ENCODE measurements at places on chromosomes 11 and 22.

- DNase-seq = no peak
Measured at GRCh38 chr22:26448334-26448733, 19.3 kb downstream of the ASPHD2 start.

DNA sequence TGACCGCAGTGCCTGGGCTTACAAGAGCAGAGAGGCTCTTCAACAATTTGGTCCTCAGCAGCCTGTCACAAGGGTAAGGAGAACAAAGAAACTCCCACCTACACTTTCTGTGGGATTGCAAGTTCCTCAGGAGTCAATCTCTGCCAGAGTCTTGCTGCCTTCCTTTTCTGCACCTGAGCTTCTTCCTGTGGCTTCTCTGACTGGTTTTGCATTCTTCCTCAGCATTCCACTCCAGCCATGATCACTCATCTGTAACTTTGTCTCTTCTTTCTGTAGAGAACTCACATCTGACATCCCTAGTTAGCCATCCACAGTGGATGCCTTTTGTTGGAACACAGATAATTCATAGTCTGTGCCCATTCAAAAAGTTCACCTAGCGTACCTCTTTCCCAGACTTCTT is 14.2 kb upstream of the OR6A2 start:
- no peak for DNase-seq

DNA sequence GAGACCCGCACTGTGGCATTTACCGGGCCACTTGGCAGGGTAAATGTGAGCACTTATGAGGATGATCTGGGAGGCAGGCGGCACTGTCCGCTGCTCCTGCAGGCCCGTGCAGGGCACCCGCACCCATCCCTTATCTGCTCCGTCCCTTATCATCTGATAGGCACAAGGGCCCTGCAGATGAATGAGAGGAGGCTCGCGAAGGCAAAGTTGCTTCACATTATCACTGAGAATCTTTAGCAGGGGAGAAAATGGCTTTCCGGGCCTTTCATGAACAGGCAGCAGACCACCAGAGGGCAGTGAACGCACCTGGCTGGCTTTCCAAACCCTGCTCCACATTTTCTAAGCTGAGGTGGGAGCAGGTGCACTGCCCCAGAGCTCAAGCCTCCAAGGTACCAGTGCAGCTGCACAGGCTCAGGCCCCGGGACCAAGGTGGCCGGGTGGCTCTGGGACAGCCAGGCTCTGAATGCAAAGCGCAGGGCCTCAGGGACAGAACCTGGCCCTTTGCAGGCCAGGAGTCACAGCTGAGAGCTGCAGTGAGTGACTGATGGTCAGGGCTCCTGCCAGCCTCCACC is 165.6 kb downstream of the SHANK2 start:
- DNase-seq = peak; percentile 18

GRCh38 chr11:134517621-134518293 is 105.7 kb upstream of the B3GAT1 start:
- no peak for DNase-seq

DNA sequence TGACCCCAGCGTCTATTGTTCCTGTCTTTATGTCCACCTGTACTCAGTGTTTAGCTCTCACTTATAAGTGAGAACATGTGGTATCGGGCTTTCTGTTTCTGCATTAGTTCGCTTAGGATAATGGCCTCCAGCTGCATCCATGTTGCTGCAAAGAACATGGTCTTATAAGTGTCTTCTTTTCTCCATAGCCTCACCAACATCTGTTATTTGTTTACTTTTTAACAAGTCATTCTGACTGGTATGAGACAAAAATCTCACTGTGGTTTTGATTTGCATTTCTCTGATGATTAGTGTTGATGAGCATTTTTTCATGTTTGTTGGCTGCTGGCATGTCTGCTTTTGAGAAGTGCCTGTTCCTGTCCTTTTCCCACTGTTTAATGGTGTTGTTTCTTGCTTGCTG is 21.7 kb upstream of the SLN start:
- DNase-seq = no peak

DNA sequence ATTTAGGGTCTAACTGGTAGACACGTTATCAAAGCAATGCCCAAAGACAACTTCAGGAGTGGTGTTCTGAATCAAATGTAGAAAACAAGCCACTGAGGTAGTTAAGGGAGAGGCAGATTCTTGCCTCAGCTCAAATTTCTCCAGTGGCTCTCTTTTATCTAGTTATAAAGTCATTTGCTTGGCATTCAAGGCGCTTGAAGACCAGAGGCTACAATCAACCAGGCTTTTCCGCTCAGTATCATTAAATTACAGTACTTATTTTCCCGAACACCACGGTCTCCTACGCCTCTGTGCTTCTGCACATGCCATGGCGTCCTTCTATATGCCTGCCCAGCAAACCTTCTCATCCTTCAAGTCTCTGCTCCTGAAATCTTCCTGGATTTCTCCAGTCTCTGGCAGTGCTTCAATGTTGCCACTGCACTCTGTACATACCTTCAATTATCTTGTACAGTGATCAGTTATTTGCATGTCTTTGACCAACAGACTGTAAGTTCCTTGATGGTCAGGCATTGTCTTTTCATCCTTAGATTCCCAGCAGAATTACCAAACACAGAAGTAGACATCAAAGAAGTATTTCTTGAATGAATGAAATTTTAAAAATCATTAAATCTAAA is 1.4 kb downstream of the POGLUT3 start:
- DNase-seq = peak; percentile 48

- no peak for DNase-seq
Measured at GRCh38 chr11:124877910-124878758, 12.9 kb downstream of the ROBO3 start.

DNA sequence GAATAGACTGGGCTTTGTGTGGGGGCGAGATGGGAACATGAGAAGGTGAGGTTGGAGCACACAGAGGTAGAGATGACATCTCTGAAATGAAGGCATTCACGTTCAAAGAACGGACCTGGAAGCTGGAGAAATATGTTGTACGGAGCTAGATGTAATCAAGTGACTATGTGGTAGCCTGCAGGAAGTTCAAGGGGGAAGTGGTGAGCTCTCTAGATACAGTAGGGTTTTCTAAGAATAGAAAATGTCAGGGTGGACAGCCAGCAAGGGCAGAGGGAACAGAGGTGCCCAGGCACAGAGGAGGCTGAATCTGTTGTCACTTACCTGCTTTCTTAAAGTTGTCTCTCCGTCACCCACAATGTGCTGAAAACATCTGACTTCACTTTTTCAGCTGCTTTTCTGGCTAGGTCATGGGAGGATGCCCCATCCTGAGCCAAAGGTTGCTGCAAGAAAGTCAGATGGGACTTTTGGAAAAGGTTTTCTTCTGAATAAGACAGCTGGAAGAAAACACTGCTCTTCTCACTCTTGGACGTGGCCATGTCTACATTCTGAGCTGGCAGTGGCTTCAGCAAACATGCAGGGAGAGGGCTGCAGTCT is 171.5 kb upstream of the B3GAT1 start:
- DNase-seq = no peak

DNA sequence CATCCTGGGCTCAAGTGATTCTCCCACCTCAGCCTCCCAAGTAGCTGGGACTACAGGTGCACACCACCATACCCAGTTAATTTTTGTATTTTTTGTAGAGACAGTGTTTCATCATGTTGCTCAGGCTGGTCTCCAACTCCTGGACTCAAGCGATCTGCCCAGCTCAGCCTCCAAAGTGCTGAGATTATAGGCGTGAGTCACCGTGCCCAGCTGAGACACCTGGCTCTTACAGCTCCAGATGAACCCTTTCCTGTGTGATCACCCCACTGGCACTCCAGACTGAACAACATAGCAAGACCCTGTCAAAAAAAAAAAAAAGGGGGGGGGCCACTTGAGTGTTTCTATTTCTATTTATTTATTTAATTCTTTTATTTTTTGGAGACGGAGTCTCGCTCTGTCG is 1.0 kb upstream of the ADSL start:
- no peak for DNase-seq

GRCh38 chr22:46176508-46177003 is 26.2 kb downstream of the PPARA start:
- no peak for DNase-seq

DNA sequence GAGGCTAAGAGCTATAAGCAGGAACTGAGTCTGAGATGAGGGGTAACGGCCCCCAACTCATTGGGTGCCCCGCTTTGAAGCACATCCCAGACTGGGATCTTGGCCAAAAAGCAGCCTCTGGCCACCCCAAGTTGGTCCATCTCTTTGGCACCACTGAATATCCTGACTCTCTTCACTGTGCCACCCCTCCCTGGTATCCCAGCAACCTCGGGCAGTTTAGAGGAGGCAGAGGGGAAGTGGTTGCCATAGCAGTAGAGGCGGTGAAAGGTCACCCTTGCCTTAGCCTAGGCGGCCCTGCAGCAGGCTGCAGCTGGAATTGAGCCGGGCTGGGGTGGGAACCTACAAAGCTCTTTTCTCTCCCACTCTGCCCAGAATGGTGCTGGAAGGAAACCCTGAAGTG is 1.1 kb downstream of the PELI3 start:
- peak; percentile 42 for DNase-seq

DNA sequence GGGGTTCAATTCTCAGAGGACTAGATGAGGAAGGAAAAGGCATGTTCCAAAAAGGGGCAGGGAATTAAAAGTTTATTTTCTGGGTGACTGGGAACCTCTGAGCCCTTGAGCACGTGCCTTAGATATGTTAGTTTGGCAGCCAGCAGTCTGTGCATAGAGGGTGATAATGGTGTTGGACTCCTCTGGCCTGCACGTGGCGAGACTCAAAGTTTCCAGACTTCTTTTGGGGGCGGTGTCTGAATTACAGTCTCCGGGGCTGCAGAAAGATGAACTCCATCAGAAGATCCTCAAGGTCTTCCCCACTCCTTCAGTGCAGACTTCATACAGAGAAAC is 861 bp upstream of the ZNRF3 start:
- no peak for DNase-seq

DNA sequence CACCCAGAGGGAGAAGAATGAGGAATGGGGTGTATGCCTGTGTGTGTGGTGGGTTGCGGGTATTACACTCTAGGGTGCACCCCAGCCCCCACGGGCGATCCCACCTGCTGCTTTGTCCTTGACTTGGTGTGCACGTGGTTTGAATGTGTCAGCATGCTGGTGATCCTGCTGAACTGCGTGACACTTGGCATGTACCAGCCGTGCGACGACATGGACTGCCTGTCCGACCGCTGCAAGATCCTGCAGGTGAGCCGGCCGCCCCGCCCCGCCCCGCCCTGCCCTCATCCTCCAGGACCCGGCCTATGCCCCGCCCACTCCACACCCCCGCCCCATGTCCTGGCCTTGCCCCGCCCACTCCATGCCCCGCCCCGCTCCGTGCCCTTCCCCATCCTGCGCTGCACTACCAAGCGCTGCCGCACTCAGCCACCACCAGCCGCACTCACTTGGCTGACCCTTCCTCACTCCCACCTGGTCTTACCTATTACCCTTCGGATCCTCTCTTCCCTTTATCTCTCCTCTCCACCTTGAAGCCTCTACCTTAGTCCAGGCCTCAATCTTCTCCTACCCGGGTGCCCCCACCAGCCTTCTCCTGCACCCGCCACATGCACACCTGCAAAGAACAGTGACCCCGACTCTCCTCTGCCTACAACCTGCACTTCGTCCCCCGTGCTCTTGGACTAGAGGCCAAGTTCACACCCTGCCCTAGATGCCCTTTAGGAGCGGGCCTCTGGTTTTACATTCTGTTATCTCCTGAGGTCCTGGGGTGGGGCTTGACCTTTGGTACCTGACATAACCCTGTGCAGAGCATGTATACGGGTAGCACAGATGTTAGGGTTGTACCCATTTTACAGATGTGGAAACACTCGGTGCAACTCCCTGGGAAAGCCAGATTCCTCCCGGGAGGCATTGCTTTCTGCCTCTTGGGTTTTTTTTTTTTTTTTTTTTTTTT is 27.7 kb downstream of the CACNA1I start:
- DNase-seq = peak; percentile 32

DNA sequence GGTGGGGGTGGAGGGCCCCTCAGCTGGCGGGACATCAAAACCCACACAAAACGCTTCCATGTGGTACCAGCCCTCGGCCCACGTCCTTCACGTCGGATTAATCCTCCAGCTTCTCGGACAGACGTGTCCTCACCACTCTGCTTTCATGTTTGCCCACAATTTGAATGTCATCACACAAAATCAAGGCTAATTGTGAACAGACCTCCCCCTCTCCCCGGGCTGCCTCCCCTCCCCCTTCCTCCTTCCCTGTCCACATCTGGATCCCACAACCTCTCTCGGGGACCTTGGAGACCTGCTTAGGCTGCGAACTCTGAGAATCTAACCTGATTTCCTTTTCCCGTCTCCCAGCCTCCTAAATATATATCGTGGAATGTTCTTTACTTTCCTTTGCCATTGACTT is 262.9 kb downstream of the MN1 start:
- DNase-seq = no peak

- no peak for DNase-seq
Measured at GRCh38 chr11:60875366-60876167, 8.2 kb downstream of the ZP1 start.

- DNase-seq = no peak
Measured at GRCh38 chr11:78497293-78497692, 77.4 kb downstream of the NARS2 start.

GRCh38 chr11:61364012-61364675 is 2.0 kb downstream of the TMEM138 start:
- DNase-seq = no peak

GRCh38 chr22:46026899-46027210 is 49.9 kb upstream of the WNT7B start:
- DNase-seq = no peak

DNA sequence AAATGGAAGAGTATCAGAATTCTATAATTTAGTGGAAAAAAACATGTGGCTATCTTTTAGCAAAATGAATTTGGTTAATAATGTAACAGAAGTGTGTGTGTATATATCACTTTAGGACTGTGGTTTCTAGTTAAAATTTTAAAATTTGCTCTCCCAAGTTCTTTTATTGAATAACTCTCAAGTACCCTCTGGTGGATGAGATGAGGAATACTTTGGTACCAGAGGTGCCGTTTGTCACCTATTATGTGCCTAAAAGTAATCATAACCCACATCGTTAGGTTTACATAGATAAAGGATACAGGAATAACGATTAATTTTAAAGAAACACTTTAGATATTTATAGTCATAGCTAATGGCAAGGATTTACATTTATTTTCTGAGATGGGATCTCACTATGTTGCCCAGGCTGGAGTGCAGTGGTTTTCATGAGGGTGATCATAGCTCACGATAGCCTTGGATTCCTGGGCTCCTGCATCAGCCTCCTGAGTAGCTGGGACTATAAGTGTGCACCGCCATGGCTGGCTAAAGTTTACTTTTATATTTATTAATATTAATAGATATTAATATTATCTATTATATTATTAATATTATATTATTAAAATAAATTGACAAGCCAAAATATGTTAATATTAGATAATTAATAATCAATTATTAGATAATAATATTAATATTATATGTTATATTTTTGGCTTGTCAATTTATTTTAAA is 66.7 kb upstream of the CAPRIN1 start:
- no peak for DNase-seq

All from HAP-1 (cell line).